PC-9 (cell line): ENCODE measurements at places on chromosomes 12 and 14. TPM values are rescaled to one million over a fixed set of nuclear protein-coding genes. Genes with fewer than 3 reads are reported as not detected.

DNA sequence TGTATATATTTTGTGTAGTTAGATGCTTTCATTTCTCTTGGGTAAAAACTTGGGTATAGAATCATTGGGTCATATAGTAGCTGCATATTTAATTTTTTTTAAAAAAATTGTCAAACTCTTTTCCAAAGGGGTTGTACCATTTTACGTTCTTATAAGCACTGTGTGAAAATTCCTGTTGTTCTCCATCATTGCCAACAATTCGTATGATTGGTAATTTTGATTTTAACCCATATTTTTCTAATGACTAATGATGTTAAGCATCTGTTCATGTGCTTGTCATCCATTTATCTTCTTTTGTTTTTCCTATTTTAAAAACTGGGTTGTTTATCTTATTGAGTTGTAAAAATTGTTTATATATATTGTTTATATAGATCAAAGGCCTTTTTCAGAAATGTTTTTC, 77.4 kb downstream of the OTOGL start:
- no peaks in the 10 kb centered on the region for H3K36me3 ChIP-seq
- H3K4me1 ChIP-seq: 0 out of 2 replicates have a peak, but pooled peaks cover 6% of the 10 kb centered on the region
- no peak for DNase-seq
- no peak overlapping the region for H3K27ac ChIP-seq
- H3K4me3 ChIP-seq: no peak overlapping the region

CCDC175 gene
- not detected in 2 replicates for total RNA-seq

GRCh38 chr14:32710231-32710671, 228.4 kb upstream of the NPAS3 start:
- H3K36me3 ChIP-seq: no peaks in the 10 kb centered on the region
- H3K4me3 ChIP-seq: no peak overlapping the region
- no peak for DNase-seq
- H3K27ac ChIP-seq: no peak overlapping the region
- H3K4me1 ChIP-seq: no peaks in the 10 kb centered on the region

ATG101 gene
- 44.6 and 59.0 TPM in 2 replicates for total RNA-seq

DNA sequence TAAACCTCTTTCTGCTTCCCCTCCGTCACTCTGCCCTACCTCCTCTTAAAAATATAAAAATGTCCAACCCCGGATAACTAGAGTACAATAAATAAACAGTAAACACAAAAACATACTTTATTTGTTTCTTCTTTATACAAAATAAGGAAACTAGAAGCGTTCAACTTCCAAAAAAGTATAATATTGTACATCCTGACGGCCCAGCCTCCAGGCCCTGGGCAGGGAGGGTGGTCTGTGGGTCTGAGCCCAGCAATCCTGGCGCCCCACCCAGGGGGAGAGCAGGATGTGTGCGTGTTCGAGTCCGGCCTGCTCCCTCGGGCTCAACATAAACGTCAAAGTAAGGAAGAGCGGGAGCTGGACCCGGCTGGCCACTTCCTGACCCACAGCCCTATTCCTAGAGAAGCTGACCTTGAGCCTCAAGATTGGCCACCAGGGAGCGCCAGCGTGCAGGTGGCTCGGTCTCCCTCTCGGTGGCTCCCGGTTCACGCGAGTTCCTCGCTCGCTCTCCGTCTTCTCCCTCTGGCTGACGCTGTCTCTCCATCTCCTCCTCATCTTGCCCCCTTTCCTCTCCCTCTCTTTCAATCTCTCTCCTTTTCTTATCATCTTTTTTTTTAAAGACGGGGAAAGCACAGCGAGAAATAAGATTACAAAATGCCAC, 9.4 kb downstream of the LHX5 start:
- H3K4me3 ChIP-seq: no peak overlapping the region
- H3K36me3 ChIP-seq: no peaks in the 10 kb centered on the region
- peaks cover 23% of the 10 kb centered on the region for H3K27me3 ChIP-seq
- no peak overlapping the region for H3K27ac ChIP-seq
- no peaks in the 10 kb centered on the region for H3K4me1 ChIP-seq

- H3K4me3 ChIP-seq: no peak overlapping the region
- H3K27ac ChIP-seq: no peak overlapping the region
- no peaks in the 10 kb centered on the region for H3K4me1 ChIP-seq
- no peaks in the 10 kb centered on the region for H3K36me3 ChIP-seq
Measured at GRCh38 chr14:97624985-97625384, 827.8 kb downstream of the VRK1 start.

DNA sequence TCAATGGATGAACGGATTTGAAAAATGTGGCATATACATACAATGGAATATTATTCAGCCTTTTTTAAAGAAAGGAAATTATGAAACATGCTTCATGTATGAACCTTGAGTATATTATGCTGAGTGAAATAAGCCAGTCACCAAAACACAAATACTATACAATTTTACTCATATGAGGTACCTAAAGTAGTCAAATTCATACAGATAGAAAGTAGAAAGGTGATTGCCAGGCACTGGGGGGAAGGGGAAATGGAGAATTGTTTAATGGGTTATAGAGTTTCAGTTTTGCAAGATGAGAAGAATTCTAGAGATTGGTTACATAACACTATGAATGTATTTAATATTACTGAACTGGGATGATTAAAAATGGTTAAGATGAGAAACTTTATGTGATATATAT, 171.4 kb downstream of the TMTC3 start:
- DNase-seq: no peak
- no peaks in the 10 kb centered on the region for H3K27me3 ChIP-seq
- no peaks in the 10 kb centered on the region for H3K36me3 ChIP-seq
- H3K4me1 ChIP-seq: no peaks in the 10 kb centered on the region
- H3K27ac ChIP-seq: no peak overlapping the region
